ENCODE measurements at places on chromosomes 7 and 10.

GRCh38 chr7:155058896-155059295, 11.2 kb upstream of the HTR5A start:
- no peak for DNase-seq

DNA sequence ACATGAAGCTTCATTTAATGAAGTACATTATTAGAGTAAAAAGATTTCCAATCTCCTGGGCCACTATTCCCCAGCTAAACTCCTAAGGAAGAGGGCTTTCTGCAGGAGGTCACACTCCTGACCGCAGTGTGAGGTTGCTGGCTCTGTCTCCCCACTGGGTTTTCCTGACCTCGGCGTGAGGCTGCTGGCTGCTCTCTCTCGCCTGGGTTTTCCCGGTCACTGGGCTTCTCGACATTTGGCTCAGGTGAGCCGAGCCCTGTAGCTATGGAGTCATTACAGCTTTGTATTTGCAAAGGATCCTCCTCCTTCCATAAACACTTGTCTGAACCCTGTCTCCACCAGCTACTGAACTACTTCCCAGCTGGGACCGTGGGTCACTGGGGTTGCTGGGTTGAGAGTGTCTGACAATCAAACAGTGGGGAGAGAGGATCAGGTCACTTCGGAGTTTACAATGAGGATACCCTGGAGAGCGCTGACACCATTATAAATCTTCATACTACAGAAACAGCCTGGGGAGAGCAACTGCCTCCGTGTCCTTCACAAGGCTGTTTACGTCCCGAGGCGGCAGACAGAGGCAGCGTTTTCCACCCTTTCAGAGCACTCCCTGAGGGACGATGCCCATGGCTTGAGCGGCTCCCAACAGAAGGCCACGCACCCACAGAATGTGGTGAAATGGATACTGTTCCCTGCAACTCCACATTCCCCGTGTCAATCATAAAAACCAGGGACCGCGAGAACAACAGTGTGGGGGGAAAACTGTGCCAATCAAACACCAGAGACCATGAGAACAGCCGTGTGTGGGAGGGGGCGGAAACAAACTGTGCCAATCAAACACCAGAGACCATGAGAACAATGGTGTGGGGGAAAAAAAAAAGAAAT, 226.2 kb downstream of the ZMYND11 start:
- no peak for DNase-seq

- no peak for DNase-seq
Measured at GRCh38 chr10:15237351-15237750, 68.9 kb upstream of the NMT2 start.

- DNase-seq: no peak
Measured at GRCh38 chr7:12993025-12993424, 305.6 kb downstream of the ARL4A start.

DNA sequence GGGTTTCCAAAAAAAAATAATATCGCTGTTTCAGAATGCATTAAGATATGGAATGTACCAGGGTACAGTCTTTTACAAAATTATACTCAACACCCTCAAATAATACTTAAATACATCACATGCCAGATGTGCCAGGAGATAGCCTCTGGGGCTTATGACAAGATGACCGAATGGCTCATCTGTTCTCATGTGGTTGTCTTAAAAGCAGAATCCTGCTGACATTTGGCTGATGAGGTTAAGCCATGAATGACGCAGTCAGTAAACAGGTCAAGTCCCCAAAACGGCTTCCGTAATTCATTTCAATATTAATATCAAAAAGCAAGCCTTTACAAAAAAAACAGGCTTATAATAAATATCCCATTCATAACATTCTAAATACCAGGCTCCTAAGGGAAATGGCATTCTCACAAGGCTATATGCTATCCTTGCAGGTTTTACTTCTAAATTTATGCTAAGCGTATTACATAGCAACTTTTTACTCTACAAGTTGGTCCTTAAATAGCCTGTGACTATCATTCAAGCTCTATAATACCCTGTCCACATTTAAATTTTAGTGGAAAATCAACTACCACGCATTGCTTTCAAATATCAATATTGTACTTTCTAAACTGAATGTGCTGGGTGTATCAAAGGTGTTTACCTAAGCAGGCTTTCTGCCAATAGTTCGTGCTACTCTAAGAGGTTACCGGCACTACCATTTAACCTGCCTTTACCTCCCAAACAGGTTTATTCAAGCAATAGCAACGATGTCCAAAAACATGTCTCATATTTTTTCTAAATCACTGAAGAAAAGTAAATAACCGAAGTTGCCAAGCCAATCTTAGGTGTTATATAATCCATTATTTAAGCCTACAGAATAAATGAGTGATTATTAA, 15.6 kb downstream of the SMURF1 start:
- no peak for DNase-seq

DNA sequence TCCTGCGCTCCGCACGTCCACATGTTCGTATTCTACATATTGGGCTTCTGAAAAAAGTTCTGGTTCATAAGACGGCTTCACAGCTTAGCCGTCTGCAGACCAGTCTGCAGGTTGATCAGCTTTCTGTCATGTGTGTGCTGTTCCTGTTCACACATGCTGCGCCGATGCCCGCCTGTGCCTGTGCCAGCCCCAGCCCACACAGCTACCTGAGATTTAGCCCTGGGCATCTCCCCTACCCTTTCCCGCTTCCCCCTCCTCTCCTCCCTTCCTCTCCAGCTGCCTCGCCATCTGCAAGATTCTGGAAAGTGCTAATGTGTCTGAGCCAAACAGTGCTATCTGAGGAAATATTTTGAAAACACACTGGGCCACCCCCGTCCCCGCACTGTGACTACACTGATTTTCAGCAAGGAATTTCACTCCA, 7.1 kb downstream of the CHST3 start:
- no peak for DNase-seq

- no peak for DNase-seq
Measured at GRCh38 chr10:51129946-51130544, 55.8 kb downstream of the PRKG1 start.

DNA sequence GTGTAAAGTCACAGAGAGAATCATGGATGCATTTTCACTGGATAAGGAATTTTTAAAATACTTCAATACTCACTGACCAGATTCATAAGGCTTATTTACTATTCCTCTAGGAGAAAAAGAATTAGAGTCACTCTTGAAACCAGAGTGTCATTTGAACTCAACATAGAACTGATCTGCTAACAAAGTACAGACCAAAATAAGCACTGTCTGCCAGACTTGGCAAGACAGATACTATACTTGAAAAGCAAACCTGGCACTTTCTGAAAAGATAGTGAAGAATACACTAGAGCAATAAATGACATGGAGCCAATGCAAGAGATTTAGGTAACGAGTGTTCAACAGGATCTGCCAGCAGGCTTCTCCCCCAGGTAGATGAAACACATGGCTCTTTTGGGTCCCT, 215.3 kb downstream of the CHCHD3 start:
- no peak for DNase-seq

GRCh38 chr10:19652750-19653149, 163.5 kb upstream of the PLXDC2 start:
- no peak for DNase-seq

DNA sequence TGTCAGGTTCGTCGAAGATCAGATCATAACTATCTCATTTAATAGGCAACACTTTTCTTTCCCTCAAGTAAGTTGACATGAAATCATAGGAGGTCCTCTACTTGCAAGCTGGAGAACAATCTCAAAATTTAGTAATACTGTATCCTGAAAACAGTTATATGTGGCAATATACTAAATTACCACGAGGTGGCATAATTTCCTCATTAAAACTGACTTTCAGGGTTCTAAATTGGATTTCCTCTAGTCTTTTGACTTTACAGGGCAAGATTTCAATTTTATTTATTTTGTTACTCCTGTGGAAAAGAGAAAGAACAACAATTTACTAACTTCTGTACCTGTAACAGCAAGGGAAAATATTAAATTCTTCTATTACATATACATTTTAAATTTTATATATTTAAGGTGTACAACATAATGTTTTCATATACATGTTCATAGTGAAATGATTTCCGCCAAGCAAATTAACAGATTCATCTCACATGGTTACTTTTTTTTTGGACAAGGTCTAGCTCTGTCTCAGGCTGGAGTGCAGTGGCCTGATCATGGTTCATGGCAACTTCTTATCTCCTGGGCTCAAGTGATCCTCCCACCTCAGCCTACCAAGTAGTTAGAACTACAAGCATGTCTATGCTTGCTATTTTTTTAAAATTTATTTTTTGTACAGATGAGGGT, 53.4 kb upstream of the CYP2C18 start:
- no peak for DNase-seq

DNA sequence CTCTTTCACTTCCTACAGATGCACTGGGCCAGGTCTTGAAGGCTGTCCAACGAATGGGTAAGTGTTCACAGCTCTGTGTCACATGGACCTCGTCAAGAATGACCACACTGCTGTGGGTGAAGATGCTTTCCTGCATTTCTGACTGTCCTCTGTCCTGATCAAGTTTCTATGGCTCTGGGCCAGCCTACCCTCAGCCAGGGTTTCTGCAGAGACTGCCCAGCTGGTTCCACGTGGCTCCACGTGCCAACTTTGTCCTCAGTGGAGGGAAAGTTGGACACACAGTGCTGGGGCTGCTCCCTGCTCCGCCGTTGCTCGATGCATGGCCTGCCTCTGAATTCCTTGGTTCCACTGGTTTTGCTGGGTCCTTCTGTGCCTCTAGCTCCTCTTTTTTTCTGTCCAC, 152.3 kb downstream of the EGFR start:
- no peak for DNase-seq

DNA sequence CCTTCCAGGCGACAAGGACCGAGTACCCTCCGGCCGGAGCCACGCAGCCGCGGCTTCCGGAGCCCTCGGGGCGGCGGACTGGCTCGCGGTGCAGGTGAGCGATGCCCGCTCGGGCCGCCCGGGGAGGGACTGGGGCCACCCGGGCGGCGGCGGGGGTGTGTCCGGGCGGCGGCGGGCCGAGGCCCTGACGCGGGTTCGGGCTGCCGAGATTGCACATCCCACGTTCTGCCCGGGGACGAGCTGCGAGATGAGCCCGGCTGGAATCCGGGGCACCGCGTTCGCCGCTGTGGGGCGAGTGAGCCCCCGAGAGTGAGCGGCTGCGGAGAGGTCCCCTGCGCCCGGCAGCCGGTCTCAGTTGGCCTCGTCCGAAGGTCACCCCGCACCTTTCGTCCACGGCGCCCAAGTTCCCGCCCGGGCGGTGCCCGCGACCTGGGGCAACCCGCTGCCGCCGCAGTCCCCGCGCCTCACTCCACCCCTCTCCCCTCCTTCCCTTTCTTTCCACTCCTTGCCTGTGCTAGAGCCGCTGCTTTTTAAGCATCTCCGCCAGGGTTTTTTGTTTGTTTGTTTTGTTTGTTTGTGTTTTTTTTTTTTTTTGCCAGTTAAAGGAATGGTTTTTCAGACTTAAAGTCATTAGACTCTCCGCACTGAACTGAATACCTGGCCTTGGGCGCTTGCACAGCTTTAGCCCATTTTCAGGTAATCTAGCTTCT, 515 bp downstream of the RALA start:
- DNase-seq: peak; percentile 82

DNA sequence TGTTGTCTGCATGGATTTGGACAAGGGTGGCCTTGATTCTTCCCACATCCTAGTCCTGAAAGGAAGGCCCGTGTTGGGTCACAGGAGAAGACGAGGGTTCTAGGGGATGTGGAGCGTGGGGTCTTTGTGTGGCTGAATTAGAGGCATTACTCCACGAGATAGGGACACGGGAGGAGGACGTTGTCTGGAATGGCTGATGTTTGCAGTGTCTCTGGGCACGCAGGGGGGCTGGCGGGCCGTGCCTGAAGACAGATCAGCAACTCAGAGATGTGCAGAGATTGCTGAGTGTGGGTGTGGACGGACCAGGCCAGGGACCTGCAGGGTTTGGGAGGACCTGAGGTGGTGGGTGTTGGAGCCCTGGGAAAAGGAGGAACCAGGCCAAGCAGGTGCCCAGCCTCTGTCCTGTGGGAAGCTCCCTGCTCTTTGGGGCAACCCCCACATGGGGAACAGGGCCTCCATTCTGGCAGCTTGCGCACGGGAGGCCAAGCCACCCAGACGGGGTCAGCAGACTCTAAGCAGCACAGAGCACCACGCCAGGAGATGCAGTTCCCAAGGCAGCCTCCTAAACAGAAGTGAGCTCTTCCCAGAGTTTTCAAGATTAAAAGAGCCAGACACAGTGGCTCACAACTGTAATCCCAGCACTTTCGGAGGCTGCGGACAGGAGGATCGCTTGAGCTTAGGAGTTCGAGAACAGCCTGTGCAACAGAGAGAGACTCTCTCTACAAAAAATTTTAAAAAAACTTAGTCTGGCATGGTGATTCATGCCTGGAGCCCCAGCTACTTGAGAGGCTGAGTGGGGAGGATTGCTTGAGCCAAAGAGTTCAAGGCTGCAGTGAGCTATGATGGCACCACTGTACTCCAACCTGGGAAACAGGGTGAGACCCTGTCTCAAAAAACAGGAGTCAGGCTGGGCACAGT, 71.0 kb upstream of the GTF2I start:
- DNase-seq: no peak

GRCh38 chr10:110499796-110500514, 2.2 kb downstream of the DUSP5 start:
- DNase-seq: no peak

DNA sequence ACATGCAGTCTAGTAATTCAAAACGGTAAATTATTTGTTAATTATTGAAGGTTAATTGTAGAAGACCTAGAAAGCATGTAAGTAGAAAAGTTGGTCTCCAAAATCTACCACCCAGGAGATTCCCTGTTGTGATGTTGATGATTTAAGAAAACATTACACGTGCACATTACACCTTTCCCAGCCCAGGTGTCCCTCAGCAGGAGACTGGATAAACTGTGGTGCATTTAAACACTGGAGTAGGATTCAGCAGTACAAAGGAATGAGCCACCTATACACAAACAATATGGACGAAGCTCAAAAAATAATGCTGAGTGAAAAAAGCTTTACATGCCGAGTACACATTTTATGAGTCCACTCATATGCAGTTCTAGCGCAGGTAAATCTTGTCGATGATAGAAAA, 109.0 kb upstream of the STARD3NL start:
- no peak for DNase-seq

DNA sequence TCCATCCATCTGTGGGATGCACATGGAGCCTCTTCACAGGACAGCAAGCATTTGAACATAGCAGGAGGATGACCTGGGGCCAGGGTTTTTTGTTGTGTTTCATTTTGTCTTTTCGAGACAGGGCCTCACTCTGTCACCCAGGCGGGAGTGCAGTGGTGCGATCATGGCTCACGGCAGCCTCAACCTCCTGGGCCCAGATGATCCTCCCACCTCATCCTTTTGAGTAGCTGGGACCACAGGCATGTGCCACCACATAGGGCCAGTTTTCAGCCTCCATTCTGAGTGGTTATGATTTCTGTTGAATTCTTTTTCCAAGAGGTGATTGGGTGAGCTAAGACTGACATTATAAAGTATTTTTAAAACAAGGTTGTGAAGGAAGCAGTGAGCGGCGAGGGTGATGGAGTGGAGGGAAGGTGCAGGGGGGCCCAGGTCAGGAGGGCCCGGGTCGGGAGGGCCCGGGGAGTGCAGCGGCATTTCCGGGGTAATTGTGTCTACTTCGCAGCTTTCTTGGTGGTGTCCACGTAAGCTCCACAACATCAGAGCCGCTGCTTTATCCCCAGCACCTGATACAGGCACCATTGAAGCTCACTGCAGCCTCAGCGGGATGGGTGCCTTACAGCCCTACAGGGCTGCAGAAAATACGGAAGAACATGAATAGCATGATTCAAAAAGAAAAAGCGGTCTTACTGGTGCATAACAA, 12.0 kb upstream of the LARP4B start:
- DNase-seq: no peak

Measured in mucosa of descending colon (tissue), 3 donors.